Astrocyte (in vitro differentiated cells and primary cell): ENCODE measurements at places on chromosomes 16 and 17. TPM values are rescaled to one million over a fixed set of nuclear protein-coding genes. Genes with fewer than 3 reads are reported as not detected.

Gene TP53TG3
- total RNA-seq: not detected in 2 replicates

Gene NUFIP2
- 73.7 and 79.8 TPM in 2 replicates for total RNA-seq

Gene PDILT
- not detected in 2 replicates for total RNA-seq

Gene PRSS22
- total RNA-seq: 0.58 and 1.5 TPM in 2 replicates

Gene FNDC8
- total RNA-seq: not detected in 2 replicates

DNA sequence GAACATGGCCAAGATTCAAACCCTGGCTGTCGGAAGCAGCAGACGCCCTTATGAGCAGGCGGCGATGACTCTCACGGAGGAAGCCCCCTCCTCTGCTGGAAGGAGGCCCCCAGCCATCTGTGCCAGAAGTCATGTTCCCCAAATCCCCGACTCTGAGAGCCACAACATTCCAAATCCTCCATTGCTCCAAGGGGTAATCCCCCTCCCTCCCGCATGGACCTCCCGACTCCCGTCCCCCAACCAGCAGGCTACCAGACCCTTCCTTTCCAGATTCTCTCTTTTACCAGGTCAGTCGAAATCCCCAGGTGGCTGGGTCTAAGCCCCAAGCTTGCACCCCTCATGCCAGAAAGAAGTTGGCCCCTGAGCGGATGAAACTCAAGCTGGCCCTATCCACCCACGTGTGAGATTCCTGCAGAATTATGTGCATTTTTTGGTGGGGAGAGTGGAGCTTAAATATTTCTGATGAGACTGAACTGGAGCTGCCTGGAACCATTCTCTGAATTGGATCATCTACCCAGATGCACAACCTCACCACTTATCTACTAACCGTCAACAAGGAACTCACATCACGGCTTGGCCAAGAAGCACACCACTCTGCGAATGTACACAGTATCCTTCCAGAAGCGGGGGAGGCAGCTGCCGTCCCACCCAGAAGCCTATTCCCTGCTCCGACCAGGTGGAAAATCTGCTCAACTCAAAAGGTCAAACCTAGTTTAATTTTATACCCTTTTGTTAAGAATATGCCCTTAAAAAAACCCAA lies 283.5 kb downstream of the C16orf95 start:
- DNase-seq: peak; percentile 37
- peaks cover 4% of the 10 kb centered on the region for H3K4me1 ChIP-seq
- no peak overlapping the region for H3K27ac ChIP-seq
- no peaks in the 10 kb centered on the region for H3K27me3 ChIP-seq
- H3K36me3 ChIP-seq: no peaks in the 10 kb centered on the region

DNA sequence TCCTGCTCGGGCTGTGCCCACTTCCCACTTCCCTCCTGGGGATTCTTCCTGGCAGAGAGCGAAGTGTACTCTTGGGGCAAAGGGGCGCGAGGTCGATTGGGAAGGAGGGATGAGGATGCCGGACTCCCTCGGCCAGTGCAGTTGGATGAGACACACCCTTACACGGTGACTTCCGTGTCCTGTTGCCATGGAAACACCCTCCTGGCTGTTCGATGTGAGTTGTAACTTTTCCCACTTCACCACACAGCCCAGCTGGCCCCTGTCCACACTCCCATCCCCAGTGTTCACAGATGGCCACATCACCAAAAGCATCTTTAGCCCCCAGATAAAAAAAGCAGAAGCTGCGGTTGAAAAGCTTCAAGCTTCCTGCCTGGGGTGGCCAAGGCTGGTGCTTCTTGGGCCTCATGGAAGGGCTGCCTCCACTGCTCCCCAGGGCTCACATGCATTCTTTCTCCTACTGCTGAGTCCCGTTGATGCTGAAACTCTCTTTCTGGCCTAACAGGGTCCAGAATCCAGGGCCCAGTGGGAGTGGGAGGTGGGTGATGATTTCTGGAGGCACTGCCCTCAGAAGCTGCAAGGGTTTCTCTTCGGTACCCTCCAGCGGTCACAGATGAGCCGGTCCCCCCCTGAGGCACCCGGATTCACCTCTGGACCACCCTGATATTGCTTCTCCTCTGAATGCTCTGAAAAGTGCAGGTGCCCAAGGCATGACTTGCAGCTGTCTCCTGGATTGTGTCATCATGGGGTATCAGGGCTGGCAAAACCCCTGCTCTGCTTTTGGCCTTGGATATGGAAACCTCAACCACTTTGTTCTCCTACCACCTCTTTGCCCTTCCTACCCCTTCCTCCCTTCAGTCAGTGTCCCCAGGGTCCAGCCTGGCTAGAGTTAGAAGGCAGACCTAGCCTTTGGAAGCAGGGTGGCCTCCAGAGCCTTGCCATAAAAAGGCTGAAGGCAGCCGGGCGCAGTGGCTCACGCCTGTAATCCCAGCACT lies 2.2 kb upstream of the TRAF4 start:
- H3K4me3 ChIP-seq: no peak overlapping the region
- no peaks in the 10 kb centered on the region for H3K27me3 ChIP-seq
- H3K27ac ChIP-seq: no peak overlapping the region
- no peaks in the 10 kb centered on the region for H3K36me3 ChIP-seq
- H3K4me1 ChIP-seq: peaks cover 25% of the 10 kb centered on the region

GRCh38 chr17:78819402-78819801 lies 21.2 kb downstream of the USP36 start:
- peaks cover 23% of the 10 kb centered on the region for H3K4me1 ChIP-seq
- no peak overlapping the region for H3K4me3 ChIP-seq
- no peak for DNase-seq

DNA sequence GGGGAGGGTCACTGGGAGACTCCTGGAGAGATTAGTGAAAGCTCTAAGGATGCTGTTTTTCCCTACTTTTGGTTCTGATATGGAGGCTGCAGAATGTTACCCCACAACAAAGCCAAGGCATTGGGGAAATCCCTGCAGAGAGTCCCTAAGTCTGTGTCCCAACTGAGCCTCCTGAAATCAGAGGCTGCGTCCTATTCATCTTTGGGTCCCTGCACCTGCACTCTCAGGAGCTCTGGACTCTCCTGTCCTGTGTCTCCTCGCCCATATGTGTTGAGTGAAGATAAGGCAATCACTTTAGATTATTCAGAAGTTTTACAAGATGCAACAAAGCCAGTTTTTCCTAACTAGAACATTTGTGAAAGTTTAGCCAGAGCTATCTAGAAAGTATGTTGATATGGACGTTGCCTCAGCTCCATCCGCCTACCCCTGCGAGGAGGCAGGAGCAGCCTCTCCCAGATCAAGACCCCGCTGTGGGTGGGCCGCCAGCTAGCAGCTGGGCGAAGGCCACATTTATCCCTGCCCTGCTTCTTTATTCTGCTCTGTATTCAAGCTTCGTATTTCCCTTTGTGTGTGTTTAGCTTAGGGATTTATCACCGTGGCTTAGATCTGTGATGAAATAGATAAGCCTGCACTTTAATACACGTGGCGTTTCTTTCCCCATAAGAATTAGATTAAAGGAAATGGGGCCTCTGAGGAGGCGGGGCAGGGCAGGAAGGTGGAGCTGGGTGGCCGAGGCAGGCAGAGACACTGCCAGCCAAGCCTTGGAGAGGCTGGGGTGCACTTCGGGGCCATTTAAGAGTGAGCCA lies 37.4 kb downstream of the SHISA6 start:
- no peak overlapping the region for H3K4me3 ChIP-seq
- H3K4me1 ChIP-seq: no peaks in the 10 kb centered on the region
- no peak overlapping the region for H3K27ac ChIP-seq
- no peak for DNase-seq
- no peaks in the 10 kb centered on the region for H3K36me3 ChIP-seq
- no peaks in the 10 kb centered on the region for H3K27me3 ChIP-seq

GRCh38 chr16:70466805-70467076 lies 12.3 kb downstream of the FCSK start:
- no peaks in the 10 kb centered on the region for H3K4me1 ChIP-seq
- H3K36me3 ChIP-seq: no peaks in the 10 kb centered on the region
- H3K27me3 ChIP-seq: no peaks in the 10 kb centered on the region
- no peak overlapping the region for H3K4me3 ChIP-seq

- no peak overlapping the region for H3K27ac ChIP-seq
- H3K4me1 ChIP-seq: peaks cover 8% of the 10 kb centered on the region
- H3K27me3 ChIP-seq: no peaks in the 10 kb centered on the region
- no peak overlapping the region for H3K4me3 ChIP-seq
- H3K36me3 ChIP-seq: no peaks in the 10 kb centered on the region
Measured at GRCh38 chr17:43328650-43329049, 70.1 kb upstream of the ARL4D start.

DNA sequence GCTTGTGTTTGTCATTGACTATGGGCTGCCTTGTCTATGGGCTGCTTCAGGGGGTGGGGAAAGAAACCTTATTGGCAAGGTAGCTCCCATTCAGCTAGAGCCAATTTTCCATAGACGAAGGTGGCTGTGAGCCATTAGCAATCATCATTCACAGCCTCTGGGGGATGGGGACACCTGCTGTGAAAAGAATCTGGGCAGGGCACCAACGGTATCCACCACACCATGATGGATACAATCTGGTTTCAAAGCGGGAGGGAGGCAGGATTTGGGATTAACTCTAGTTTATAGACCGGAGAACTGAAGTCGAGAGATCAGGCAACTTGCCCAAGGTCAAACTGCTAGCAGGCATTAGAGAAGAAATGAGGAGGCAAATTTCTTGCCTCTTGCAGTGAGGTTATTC lies 182.3 kb downstream of the SHISA9 start:
- DNase-seq: no peak
- no peak overlapping the region for H3K27ac ChIP-seq
- H3K27me3 ChIP-seq: no peaks in the 10 kb centered on the region
- H3K4me1 ChIP-seq: no peaks in the 10 kb centered on the region
- H3K4me3 ChIP-seq: no peak overlapping the region

DNA sequence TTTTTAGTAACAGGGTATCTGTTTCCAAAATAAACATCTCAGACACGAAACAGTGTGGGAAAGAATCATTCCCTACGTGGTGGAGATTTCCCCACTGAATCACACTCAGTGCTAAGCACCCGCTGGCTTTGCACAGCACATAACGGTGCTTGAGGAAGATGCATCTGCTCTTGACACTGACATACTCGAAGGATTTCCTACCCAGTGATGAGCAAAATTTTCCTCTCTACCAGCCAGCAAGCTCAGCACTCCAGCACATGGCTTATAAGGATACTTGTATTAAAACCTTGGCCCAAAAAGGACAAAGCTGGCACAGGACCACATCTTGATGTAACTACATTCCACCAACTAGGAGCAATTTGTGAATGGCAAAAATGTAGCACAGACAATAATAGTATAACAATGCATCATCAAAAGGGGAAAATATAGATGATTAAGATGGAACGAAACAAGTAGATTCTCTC lies 59.0 kb downstream of the ANKFY1 start:
- peaks cover 20% of the 10 kb centered on the region for H3K36me3 ChIP-seq
- peaks cover 20% of the 10 kb centered on the region for H3K4me1 ChIP-seq
- peak overlapping the region; percentile 80 for H3K27ac ChIP-seq
- H3K27me3 ChIP-seq: no peaks in the 10 kb centered on the region
- H3K4me3 ChIP-seq: no peak overlapping the region
- peak; percentile 96 for DNase-seq

- peaks cover 11% of the 10 kb centered on the region for H3K27me3 ChIP-seq
- no peaks in the 10 kb centered on the region for H3K4me1 ChIP-seq
- no peak for DNase-seq
- H3K36me3 ChIP-seq: no peaks in the 10 kb centered on the region
Measured at GRCh38 chr17:65208717-65209116, 71.5 kb downstream of the RGS9 start.

GRCh38 chr16:57167953-57168352 lies 17.9 kb downstream of the PSME3IP1 start:
- H3K27ac ChIP-seq: no peak overlapping the region
- H3K27me3 ChIP-seq: no peaks in the 10 kb centered on the region
- H3K36me3 ChIP-seq: peaks cover 47% of the 10 kb centered on the region
- H3K4me1 ChIP-seq: peaks cover 11% of the 10 kb centered on the region

- no peaks in the 10 kb centered on the region for H3K36me3 ChIP-seq
- no peak overlapping the region for H3K27ac ChIP-seq
- H3K4me3 ChIP-seq: no peak overlapping the region
- no peaks in the 10 kb centered on the region for H3K4me1 ChIP-seq
- DNase-seq: no peak
Measured at GRCh38 chr16:49200223-49200820, 81.3 kb downstream of the CBLN1 start.

DNA sequence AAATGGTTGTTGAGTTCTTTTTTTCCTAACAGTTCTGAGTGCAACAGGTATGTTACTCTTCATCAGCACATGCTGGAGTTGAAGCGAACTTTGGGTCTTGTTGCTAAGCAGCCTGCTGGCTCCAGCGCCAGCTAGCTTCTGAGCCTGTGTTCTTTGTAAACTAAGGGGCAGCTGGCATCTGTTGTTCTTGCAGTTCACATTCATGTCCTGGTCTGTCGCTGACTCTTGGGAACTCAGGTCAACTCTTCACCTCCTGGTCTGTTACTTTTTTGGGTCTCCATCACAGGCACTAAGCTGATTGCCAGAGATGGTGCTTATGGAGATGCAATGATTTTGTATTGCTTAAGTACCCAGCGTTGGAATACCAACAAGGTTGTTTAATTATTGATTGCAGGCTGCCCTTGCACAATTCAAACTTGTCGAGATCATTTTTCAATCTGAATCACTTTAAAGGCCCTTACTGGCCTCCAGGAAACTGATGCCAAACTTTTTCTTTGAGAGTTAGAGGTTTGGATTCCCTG lies 40.9 kb downstream of the USP10 start:
- H3K4me3 ChIP-seq: no peak overlapping the region
- H3K27me3 ChIP-seq: no peaks in the 10 kb centered on the region
- peaks cover 28% of the 10 kb centered on the region for H3K4me1 ChIP-seq
- DNase-seq: no peak

GRCh38 chr16:318628-319027 lies 33.9 kb downstream of the AXIN1 start:
- H3K4me1 ChIP-seq: no peaks in the 10 kb centered on the region
- no peaks in the 10 kb centered on the region for H3K36me3 ChIP-seq
- H3K27me3 ChIP-seq: no peaks in the 10 kb centered on the region
- no peak for DNase-seq
- H3K27ac ChIP-seq: no peak overlapping the region
- H3K4me3 ChIP-seq: no peak overlapping the region

DNA sequence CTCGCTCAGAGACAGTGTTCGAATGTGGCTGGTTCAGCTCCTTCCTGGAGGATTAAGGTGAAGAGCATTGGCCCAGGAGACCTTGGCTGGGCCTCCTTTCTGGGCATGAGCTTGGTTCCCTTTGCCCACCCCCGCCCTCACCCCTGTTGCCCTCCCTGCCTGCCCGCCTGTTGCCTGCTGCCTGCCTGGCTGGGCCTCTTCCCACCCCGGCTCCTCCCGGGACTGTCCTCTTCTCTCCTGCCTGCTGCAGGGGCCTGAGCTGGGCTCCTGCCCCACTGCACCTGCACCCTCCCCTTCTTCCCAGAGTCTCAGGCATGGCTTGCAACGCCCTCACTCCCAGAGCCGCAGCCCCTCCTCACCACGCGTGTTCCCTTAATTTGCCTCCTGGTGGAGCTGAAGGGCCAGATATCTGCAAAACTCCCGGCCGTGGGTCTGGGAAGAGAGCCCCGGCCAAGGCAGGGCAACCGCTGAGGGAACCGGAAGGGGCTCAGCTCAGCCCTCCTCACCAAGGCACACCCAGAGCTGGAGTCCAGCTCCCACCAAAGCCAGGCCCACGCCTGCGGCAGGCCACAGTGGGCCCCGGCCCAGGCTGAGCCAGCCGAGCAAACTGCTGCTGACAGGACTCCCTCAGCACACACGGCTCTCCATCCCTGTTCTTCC lies 31.2 kb downstream of the MNT start:
- no peak overlapping the region for H3K27ac ChIP-seq
- DNase-seq: no peak
- no peaks in the 10 kb centered on the region for H3K4me1 ChIP-seq
- no peaks in the 10 kb centered on the region for H3K27me3 ChIP-seq
- no peak overlapping the region for H3K4me3 ChIP-seq

GRCh38 chr16:11791144-11791828 lies 5.8 kb downstream of the ZC3H7A start:
- peaks cover 5% of the 10 kb centered on the region for H3K36me3 ChIP-seq
- no peak overlapping the region for H3K27ac ChIP-seq
- H3K4me3 ChIP-seq: no peak overlapping the region
